ENCODE measurements at places on chromosomes 11 and 22. TPM values are rescaled to one million over a fixed set of nuclear protein-coding genes. Genes with fewer than 3 reads are reported as not detected.

LRRC51 gene
- 7.1 TPM for total RNA-seq

PVALB gene
- not detected for total RNA-seq

APOBEC3A gene
- total RNA-seq: not detected

ZP1 gene
- total RNA-seq: not detected

CBX6 gene
- 76.5 TPM for total RNA-seq

DNA sequence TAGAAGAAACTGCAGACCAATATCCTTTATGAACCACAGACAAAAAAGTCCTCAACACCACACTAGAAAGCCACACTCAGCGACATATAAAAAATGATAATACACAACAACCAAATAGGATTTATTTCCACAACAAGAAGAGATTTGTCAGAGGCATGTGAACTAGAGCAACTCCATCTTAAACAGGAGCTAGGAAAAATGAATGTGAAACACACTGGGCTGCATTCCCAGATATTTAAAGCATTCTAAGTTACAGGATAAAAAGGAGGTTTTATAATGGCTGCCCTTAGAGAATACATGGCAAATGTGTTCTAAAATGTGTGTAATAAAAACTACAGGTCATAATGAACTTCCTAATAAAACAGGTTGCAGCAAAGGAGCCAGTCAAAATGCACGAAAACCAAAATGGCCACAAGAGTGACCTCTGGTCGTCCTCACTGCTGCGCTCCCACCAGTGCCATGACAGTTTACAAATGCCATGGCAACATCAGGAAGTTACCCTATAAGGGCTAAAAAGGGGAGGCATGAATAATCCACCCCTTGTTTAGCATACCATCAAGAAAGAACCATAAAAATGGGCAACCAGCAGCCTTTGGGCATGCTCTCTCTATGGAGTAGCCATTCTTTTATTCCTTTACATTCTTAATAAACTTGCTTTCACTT lies 21.8 kb downstream of the XKR3 start:
- H3K27me3 ChIP-seq: peaks cover 4% of the 10 kb centered on the region
- no peak overlapping the region for H3K4me3 ChIP-seq
- no peaks in the 10 kb centered on the region for H3K36me3 ChIP-seq
- no peaks in the 10 kb centered on the region for H3K4me1 ChIP-seq
- no peak for DNase-seq

GRCh38 chr11:28684011-28684586 lies 575.9 kb downstream of the METTL15 start:
- no peaks in the 10 kb centered on the region for H3K27me3 ChIP-seq
- H3K36me3 ChIP-seq: no peaks in the 10 kb centered on the region
- H3K27ac ChIP-seq: no peak overlapping the region
- no peak overlapping the region for H3K4me3 ChIP-seq

GRCh38 chr11:90997241-90997640 lies 774.4 kb upstream of the CHORDC1 start:
- no peak for DNase-seq
- no peaks in the 10 kb centered on the region for H3K4me1 ChIP-seq
- H3K27me3 ChIP-seq: no peaks in the 10 kb centered on the region
- no peak overlapping the region for H3K27ac ChIP-seq

DNA sequence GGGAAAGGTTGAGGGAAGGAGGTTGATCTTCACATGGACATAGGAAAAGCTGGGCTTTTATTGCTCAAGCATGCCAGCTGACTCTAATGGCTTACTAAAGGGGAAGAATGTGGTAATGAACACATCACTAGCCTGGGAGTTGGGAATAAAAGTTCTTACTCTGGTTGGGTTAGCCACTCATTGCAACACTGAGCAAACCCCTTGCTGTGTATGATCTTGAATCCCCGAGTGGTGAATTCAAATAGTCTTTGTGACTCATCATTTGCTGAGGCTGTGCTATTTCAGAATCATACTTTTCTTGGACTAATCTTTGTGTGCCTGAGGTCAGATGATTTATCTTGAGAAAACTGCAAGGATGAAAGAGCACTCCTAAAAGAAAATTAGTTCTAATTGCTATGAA lies 304.1 kb upstream of the ANO5 start:
- no peaks in the 10 kb centered on the region for H3K4me1 ChIP-seq
- DNase-seq: no peak
- H3K36me3 ChIP-seq: no peaks in the 10 kb centered on the region

GRCh38 chr22:30452861-30453260 lies 19.0 kb downstream of the SEC14L3 start:
- H3K27ac ChIP-seq: no peak overlapping the region
- DNase-seq: no peak
- H3K36me3 ChIP-seq: no peaks in the 10 kb centered on the region
- H3K27me3 ChIP-seq: peaks cover 10% of the 10 kb centered on the region

DNA sequence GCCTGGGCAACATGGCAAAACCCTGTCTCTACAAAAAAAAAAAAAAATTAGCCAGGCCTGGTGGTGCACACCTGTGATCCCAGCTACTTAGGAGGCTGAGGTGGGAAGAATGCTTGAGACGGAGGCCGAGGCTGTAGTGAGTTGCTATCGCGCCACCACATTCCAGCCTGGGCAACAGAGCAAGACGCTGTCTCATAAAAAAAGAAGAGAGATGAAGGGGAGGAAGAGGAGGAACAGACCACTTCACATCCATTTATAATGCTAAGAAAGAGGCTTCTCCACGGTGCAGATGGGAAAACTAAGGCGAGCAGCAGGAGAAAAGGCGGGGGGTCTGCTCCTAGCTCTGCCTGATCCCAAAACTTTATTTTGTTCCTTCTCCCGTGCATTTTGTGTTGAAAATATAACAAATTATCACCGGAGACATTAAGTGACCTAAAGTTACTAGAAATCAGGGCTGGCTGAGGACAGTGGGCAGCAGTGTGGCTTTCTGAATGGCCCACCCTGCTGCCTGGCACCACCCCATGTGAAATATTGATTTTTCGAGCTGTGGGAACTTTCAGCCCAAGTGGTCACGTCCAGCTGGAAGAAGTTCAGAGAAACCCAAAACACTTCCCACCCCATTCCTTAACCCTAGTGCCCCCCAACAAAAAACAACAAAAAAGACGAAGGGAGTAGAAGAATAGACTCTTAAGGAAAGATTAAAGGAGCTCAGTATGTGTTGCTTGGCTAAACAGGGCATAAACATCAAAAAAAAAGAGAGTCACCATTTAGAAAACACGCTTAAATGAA lies 9.5 kb downstream of the MYH9 start:
- peaks cover 77% of the 10 kb centered on the region for H3K36me3 ChIP-seq
- peak overlapping the region; percentile 98 for H3K27ac ChIP-seq
- no peaks in the 10 kb centered on the region for H3K27me3 ChIP-seq
- no peak for DNase-seq

DNA sequence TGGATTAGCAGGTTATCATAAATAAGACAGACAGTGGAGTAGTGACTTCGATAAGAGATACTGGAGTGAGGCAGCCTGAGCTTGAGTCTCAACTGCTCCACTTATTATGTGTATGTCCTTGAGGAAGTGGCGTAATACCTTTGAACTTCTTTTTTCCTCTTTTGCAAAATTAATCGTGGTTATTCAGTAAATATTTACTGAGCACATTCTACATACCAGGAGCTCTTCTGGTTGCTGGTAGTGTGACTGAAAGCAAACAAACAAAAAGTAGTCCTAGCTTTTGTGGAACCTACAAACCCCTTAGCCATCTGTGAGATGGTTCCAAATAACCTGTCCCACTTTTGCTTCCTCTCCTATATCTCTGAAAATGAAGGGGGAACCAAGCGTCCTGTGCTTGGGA lies 125.6 kb upstream of the ASPHD2 start:
- DNase-seq: no peak
- H3K27me3 ChIP-seq: peaks cover 14% of the 10 kb centered on the region

GRCh38 chr11:36684840-36685801 lies 87.1 kb upstream of the RAG2 start:
- no peak for DNase-seq
- H3K4me3 ChIP-seq: no peak overlapping the region
- H3K4me1 ChIP-seq: no peaks in the 10 kb centered on the region
- peaks cover 42% of the 10 kb centered on the region for H3K27me3 ChIP-seq
- H3K36me3 ChIP-seq: no peaks in the 10 kb centered on the region

DNA sequence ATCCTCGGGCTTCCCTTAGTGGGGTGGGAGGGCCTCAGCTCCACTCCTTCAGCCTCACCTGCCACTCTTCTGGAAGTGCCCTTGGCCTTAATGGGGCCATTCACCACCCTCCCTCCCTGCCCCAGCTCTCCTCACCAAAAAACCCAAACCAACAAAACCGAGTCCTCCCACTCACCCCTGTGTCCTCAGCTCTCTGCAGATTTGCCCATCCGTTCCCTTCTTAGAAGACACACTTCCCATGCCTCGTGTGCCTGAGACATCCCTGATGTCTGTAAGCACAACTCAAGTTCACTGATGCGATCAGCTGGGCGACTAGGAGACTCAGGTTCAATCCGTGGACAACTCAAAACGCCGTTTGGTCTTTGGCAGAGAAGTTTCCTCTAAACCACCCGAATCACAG lies 839.2 kb downstream of the TBC1D22A start:
- no peak for DNase-seq
- H3K36me3 ChIP-seq: no peaks in the 10 kb centered on the region
- H3K4me3 ChIP-seq: no peak overlapping the region
- H3K4me1 ChIP-seq: no peaks in the 10 kb centered on the region
- no peaks in the 10 kb centered on the region for H3K27me3 ChIP-seq

GRCh38 chr11:107710301-107710700 lies 1.6 kb downstream of the SLN start:
- no peaks in the 10 kb centered on the region for H3K36me3 ChIP-seq
- no peaks in the 10 kb centered on the region for H3K4me1 ChIP-seq
- H3K4me3 ChIP-seq: no peak overlapping the region
- peaks cover 42% of the 10 kb centered on the region for H3K27me3 ChIP-seq
- DNase-seq: no peak

DNA sequence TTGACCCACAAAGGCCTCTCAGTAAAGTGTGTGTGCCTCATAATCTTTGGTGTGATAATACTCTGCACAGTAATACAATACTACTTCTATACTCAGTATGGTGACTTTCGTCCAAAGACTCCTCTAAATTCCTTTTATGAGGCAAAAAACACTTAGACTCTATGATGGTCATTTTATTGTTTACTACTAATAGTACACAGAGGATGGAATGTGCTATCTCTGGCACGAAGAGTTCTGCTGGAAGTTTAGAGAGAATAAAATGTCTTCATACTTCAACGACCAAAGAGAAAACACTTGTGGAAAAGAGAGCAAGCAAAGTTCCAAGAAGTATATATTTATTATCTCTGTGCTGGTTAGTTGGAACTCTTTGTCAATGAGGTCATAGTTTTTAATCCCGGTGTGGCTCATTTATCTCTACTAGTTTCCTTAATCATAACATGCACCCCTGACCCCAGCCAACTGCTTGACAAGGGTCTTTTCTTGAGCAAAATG lies 7.5 kb upstream of the CSTF3 start:
- peaks cover 2% of the 10 kb centered on the region for H3K4me1 ChIP-seq
- H3K27me3 ChIP-seq: no peaks in the 10 kb centered on the region
- no peaks in the 10 kb centered on the region for H3K36me3 ChIP-seq

- no peaks in the 10 kb centered on the region for H3K27me3 ChIP-seq
- H3K27ac ChIP-seq: no peak overlapping the region
- H3K4me1 ChIP-seq: no peaks in the 10 kb centered on the region
- no peak for DNase-seq
- H3K36me3 ChIP-seq: no peaks in the 10 kb centered on the region
These were observed 27.2 kb downstream of the BSX start for GRCh38 chr11:122954455-122954854.

DNA sequence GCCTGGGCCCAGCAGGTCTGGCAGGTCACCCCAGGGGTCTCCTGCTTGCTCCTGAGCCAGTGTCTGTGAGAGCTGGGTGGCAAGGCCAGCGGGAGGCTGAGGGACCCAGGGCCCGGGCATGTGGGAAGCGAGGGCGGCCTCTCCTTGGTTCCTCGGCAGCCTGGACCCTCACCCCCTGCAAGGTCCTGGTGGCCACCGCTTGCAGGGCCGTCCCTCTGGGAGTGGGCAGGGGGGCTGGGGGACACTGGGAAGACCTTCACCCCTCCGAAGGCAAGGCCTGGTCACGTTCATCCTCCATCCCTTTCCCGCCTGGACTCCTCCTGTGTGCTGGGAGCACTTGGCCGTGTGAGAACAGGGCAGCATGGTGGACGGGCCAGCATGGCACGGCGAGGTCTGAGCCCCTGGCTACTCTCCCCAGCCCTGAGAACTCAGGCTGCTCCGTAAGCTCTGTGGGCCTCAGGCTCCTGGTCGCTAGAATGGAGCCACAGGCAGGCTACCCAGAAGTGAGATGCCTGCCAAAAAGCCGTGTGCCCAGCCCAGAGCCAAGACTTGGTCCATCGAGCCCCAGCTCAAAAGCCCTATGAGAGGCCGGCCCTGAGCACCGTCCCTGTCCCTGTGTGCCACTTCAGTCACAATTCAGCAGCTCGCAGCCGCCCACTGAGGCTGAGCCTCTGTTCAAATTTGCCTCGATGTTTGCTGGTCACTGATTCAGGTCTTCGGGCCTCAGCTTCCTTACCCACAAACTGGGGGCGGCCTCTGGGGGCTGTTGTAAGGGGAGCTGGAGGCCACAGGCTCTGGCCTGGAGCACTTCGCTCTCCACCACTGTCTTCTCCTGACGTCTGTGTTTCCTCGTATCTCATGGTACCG lies 45.0 kb downstream of the IGLL1 start:
- no peak for DNase-seq
- no peak overlapping the region for H3K27ac ChIP-seq
- no peak overlapping the region for H3K4me3 ChIP-seq

- no peaks in the 10 kb centered on the region for H3K36me3 ChIP-seq
- H3K27me3 ChIP-seq: peaks cover 20% of the 10 kb centered on the region
- H3K27ac ChIP-seq: no peak overlapping the region
- no peak overlapping the region for H3K4me3 ChIP-seq
- no peak for DNase-seq
- no peaks in the 10 kb centered on the region for H3K4me1 ChIP-seq
These were observed 70.9 kb downstream of the BUD13 start for GRCh38 chr11:116701876-116702275.

DNA sequence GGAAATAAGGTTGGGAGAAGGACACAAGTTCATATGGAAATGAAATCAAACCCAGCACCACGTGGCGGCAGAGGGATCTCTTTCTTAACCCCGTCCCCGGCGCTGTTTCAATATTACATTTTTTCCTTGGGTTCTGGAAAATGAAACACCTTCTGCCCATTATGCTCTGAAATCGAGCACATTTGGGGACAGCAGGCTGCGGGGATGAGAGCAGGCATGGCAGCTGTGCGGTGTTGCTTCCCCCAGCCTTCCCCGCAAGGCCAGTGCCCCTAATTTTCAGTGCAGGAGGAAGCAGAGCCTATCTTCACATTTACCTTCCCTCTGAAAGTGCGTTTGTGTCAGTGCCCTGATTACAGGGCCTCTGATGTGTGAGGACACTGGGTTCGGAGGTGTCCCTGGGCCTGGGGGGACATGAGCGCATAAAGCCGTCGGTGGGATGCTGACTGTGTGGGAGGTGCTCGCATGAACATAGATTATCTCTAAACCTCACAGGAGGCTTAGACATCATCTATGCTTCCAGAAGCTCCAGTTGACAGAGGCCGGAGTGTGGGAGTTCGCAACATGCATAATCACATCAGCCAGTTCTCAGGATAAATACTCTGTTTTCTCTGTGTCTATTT lies 921.3 kb downstream of the BRD1 start:
- no peaks in the 10 kb centered on the region for H3K36me3 ChIP-seq
- DNase-seq: no peak
- H3K27me3 ChIP-seq: no peaks in the 10 kb centered on the region
- no peak overlapping the region for H3K27ac ChIP-seq
- no peak overlapping the region for H3K4me3 ChIP-seq

- no peaks in the 10 kb centered on the region for H3K4me1 ChIP-seq
- no peak for DNase-seq
These were observed 191.7 kb downstream of the ST3GAL4 start for GRCh38 chr11:126547161-126547560.

Measured in activated CD4-positive, alpha-beta memory T cell treated with anti-CD3 and anti-CD28 coated beads, Interleukin-2, amount 10 ng/mL, durations not matched to agents 7 days and 5 days (primary cell).